ENCODE measurements at places on chromosomes 5 and 9. TPM values are rescaled to one million over a fixed set of nuclear protein-coding genes. Genes with fewer than 3 reads are reported as not detected.

Gene NEUROG1
- total RNA-seq: not detected

Gene IFNA13
- total RNA-seq: not detected

Gene SLC4A9
- total RNA-seq: not detected

Gene FOXD4L5
- 0.33 TPM for total RNA-seq

Gene MSX2
- 7.0 TPM for total RNA-seq
